Activated T-helper 9 cell treated with anti-CD3 and anti-CD28 coated beads, Interleukin-2, amount 50 U/mL, for 16 hours (primary cell): ENCODE measurements at places on chromosomes 5 and 9.

DNA sequence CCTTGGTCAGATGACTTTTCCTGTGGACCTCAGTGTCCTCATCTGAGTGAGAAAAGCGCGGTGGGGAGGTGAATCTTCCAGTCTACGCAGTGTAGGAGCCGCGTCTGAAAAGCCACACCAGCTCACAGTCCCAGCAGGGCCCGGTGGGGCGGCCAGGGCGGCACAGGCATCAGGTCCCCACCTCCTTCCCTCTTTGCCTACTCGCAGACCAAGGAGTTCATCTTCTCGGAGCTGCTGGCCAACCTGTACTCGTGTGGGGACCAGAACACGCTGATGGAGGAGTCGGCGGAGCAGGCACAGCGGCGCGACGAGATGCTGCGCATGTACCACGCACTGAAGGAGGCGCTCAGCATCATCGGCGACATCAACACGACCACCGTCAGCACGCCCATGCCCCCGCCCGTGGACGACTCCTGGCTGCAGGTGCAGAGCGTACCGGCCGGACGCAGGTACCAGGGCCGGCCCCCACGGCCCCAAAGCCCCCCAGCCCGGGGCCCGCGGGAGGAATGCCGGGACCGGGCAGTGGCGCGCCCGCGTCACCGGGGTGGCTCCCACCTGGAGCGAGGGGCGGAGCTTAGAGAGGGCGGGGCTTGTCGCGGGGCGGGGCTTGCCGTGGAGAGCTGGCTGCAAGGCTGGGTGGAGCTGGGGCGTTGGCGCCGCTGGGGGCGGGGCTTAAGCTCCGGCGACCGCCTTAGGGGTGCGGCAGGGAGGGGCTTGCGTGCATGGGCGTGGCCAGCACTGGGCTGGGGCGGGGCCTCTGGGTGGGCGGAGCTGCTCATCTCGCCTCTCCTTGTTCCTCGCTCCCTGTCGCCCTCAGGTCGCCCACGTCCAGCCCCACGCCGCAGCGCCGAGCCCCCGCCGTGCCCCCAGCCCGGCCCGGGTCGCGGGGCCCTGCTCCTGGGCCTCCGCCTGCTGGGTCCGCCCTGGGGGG, 25.6 kb downstream of the GOLGA2 start:
- peak; percentile 97 for DNase-seq

DNA sequence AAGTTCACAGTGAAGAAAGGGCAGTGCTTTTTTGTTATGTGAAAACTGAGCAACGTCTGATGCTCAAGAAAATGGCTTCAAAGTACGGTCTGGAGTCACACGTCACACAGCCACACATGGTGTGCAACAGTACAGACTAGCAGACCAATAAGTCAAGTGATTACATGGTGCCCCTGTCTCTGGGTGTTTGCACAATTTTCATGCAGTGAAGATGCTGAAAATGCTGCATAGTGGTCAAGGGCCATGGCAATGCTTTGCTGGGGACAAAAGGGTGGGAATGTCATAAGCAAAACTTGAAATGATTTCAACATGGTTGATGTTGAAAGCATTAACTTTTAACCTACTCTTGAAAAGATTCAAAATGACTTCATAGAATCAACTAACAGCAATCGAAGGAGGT, 231.2 kb downstream of the EBF1 start:
- no peak for DNase-seq

DNA sequence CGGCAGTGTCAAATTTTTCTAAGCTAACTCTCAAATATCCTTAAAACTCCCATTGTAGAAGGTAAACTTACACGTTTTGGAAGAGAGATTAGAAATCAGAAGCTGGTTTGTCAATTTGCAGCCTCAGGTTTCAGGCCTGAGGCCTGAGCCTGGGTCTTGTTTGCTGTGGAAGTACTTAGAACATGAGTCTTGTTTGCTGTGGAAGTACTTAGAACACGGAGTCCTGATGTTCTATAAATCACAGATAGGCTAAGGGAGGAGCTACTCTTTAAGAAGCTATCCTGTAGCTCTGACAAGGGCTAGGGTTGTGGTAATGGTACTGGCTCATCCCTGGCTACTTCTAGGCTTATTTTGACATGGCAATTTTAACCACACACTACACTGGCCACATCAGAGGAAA, 97.8 kb downstream of the FBXW11 start:
- DNase-seq: no peak

DNA sequence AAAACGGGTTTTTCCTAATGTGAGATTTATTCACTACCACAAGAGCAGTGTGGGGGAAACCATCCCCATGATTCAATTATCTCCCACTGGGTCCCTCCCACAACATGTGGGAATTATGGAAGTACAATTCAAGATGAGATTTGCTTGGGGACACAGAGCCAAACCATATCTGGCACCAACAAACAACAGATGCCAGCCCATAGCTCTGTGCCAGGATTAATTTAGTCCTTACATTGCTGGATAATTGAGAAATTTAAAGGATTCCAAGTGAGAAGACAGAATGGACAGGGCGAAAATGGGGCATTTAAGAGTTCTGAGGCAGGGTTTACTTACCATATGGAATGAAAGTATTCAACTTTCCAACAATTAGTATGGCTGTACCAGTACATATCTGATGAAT, 30.8 kb upstream of the DNAH5 start:
- DNase-seq: no peak

GRCh38 chr5:173919443-173919842, 31.3 kb downstream of the CPEB4 start:
- no peak for DNase-seq

- peak; percentile 28 for DNase-seq
Observed at GRCh38 chr5:39231705-39232525, 12.6 kb upstream of the FYB1 start.
